ENCODE measurements at places on chromosomes 7 and 10. TPM values are rescaled to one million over a fixed set of nuclear protein-coding genes. Genes with fewer than 3 reads are reported as not detected.

GRCh38 chr7:2700141-2700850 is 12.3 kb downstream of the AMZ1 start:
- no peak for DNase-seq

DNA sequence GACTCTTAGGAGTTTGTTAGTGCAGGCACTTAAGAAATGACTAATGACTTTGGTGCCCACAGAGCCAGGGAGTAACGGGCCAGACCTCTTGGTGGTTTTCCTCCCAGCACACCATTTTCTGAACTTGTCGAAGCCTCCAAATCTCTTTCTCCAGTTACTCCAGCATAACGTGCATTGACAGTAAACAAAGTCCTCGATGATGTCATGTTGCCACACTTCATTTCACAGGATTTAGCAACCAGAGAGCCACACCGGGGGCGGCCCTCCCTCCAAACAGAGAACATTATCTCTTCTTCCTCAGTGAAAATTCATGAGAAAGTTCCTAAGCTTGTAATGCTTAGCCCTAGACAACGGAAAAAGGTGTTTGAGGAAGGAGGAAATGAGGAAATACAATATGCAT is 4.0 kb upstream of the SVOPL start:
- DNase-seq, result no peak

- no peak for DNase-seq
Measured at GRCh38 chr7:91367812-91368578, 103.8 kb downstream of the FZD1 start.

GRCh38 chr10:75108684-75109458 is 2.6 kb upstream of the SAMD8 start:
- DNase-seq, result no peak

Gene OR2A1
- not detected for total RNA-seq

Gene SKIDA1
- total RNA-seq, result 1.2 TPM

Gene OR2A12
- total RNA-seq, result not detected

Gene LIPF
- not detected for total RNA-seq

Gene TMEM72
- not detected for total RNA-seq

Gene SHLD2
- 18.4 TPM for total RNA-seq
